Lung microvascular endothelial cell (primary cell): ENCODE measurements at places on chromosomes 4 and X. TPM values are rescaled to one million over a fixed set of nuclear protein-coding genes. Genes with fewer than 3 reads are reported as not detected.

The C4orf36 gene
- total RNA-seq: not detected in 2 replicates

The EDA gene
- 0.20 and 0.65 TPM in 2 replicates for total RNA-seq

The MAGEA12 gene
- total RNA-seq: not detected in 2 replicates

The RADX gene
- under 0.01 TPM in 2 replicates for total RNA-seq

The SHISA3 gene
- 0.44 and 0.60 TPM in 2 replicates for total RNA-seq

The CSAG3 gene
- total RNA-seq: not detected in 2 replicates

The FDCSP gene
- total RNA-seq: not detected in 2 replicates

The HTRA3 gene
- 1.2 and 2.6 TPM in 2 replicates for total RNA-seq

The MAGEA8 gene
- total RNA-seq: not detected in 2 replicates

The BMX gene
- 81.9 and 208 TPM in 2 replicates for total RNA-seq

The PHOX2B gene
- total RNA-seq: not detected in 2 replicates

The SHROOM2 gene
- 5.0 and 5.4 TPM in 2 replicates for total RNA-seq

The AMOT gene
- 2.2 and 7.1 TPM in 2 replicates for total RNA-seq

The NCAPG gene
- total RNA-seq: 4.0 and 14.8 TPM in 2 replicates

The WNK3 gene
- 0.22 and 0.60 TPM in 2 replicates for total RNA-seq

The PLK4 gene
- total RNA-seq: 3.6 and 7.8 TPM in 2 replicates

The EPHA5 gene
- under 0.01 TPM in 1 of 2 replicates, not detected in the other for total RNA-seq

The DRD5 gene
- not detected in 2 replicates for total RNA-seq

The CXCL13 gene
- total RNA-seq: not detected in 2 replicates

The TMEM47 gene
- total RNA-seq: 3.2 and 7.4 TPM in 2 replicates

The SHOX gene
- not detected in 2 replicates for total RNA-seq

The GYPE gene
- not detected in 2 replicates for total RNA-seq

The TSPAN7 gene
- 3.5 and 38.1 TPM in 2 replicates for total RNA-seq
